Omental fat pad (tissue), 4 donors: ENCODE measurements at places on chromosomes 6 and 20.

- DNase-seq: no peak
Observed at GRCh38 chr6:91428296-91428695, 841.4 kb upstream of the MAP3K7 start.

- no peak for DNase-seq
Observed at GRCh38 chr20:39641423-39641822, 679.3 kb downstream of the DHX35 start.

DNA sequence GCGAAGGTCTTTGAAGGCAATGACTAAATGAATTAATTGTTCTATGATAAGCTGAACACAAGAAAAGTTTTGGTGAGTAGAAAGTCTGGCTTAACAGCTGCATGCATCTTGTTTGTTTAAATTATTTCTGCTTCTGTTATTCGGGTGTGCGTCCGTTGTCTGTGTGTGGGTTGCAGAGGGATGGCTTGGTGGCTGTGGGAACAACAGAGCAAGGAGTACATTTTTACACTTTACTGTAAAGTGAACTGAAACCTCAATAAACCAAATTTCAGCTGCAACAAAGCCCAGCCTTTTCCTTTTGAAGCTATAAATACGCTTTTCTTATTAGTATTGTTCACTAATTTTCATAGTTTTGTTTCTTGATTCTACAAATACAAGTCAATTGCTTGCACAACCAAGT, 3.5 kb upstream of the LAMP5 start:
- no peak for DNase-seq

DNA sequence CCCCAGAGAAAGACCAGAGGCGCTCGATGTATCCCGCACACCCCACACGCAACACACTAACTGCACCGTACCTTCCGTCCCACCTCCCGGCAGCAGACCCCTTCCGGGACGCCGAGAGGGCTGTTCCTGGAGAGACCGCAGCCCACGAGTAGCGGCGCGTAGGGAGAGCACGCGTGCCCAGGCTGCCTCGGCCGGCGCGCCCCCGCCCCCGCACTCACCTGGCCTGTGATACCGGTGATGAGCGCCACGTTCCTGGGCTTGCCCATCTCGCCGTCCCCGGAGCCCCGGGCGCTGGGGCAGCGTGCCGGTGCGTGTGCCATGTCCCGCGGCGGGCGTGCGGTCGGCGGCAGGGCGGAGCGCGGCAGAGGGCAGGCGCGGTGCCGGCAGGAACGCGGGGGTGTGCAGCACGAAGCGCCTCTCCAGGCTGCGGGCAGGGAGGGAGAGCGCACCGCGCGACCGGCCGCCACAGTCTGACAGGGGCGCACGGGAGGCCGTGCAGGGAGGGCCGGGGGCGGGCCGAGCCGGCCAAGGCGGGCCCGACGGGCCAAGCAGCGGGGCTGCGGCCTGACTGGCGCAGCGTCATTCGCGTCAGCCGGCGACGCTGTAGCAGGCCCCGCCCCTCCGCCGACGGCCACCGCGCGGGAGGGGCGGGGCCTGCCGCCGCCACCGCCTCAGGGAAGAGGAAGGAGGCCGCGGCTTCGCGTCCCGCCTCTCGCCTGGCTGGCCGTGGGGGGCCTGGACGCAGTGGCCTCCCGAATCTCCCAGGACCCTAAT, at the start of gene GMDS:
GMDS (minus strand) TSS at position 503 of the 774 bp plus-strand sequence.
- peak; percentile 47 for DNase-seq

DNA sequence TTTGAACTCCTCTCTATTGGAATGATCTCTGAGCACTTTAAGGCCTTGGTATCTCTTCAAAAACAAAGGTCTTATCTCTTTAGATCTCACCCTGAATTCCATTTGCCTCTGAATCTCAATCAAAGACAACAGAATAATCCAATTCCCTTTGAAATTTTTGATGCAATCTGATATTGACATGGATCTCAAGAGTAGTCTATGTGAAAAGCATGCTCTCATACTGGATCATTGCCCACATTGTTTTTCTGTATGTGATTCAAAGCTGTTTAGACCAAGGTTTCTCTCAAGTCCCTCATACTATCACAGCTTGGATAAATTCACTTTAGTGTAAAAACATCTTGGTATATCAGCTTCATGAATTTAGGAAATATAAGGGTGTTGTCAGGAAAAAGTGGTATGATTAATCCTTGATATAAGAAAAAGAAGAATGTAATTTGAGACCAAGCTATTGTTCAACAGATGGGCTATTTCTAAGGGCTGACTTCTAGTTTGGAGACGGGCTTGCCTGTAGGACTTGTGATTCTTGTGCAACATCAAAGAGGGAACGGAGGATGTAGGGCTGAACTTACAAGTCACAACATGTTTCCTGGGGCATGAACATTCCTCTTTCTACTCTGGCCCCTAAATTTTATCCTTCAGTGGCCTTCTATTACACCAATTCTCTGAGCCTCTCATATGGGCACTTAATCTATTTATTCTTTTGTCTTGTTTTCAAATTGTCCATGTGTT, 77.9 kb upstream of the CITED2 start:
- no peak for DNase-seq

DNA sequence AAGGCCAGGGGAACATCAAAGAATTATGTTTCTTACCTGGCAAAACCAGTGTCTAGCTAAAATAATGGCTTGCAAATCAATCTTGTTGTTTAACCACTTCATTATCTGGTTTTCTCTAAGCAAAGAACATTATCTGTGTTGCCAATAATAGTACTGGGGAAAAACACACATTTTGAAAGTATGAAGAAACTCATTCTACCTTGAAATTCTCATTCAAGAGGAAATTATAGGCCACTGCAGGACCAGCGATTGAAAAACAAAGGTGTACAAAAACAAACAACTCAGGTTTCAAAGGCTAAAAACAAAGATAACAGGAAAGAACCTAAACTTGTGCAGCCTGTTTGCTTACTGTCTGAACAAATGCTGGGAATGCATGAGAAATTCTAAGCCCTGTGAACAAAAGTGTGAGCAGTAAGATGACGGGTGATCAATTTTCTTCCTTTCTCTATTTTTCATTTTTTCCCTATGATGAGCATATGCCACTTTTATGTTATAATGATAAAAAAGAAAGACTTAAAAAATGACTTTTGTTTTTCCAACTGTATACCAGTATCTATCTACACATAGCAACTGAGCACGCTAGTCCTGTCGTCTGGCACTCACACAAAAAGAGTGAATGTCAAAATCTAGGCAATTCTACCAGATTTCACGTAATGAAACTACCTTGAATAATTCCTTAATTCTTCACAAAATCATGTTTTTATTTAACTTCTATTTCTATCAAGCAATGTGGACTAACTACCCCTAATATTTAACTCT, 117.9 kb downstream of the SGK1 start:
- no peak for DNase-seq

GRCh38 chr6:33769248-33769821, 19.6 kb downstream of the LEMD2 start:
- no peak for DNase-seq

GRCh38 chr6:72624557-72625160, 2.8 kb downstream of the KCNQ5 start:
- no peak for DNase-seq

- DNase-seq: no peak
Observed at GRCh38 chr6:108922499-108922898, 74.3 kb downstream of the ARMC2 start.

- DNase-seq: no peak
Observed at GRCh38 chr20:36969478-36970186, 18.1 kb upstream of the SAMHD1 start.

- no peak for DNase-seq
Observed at GRCh38 chr6:14488180-14488579, 370.6 kb downstream of the CD83 start.

- no peak for DNase-seq
Observed at GRCh38 chr6:32941214-32941768, 463 bp upstream of the HLA-DMB start.

- DNase-seq: no peak
Observed at GRCh38 chr20:39248171-39248861, 286.2 kb downstream of the DHX35 start.

DNA sequence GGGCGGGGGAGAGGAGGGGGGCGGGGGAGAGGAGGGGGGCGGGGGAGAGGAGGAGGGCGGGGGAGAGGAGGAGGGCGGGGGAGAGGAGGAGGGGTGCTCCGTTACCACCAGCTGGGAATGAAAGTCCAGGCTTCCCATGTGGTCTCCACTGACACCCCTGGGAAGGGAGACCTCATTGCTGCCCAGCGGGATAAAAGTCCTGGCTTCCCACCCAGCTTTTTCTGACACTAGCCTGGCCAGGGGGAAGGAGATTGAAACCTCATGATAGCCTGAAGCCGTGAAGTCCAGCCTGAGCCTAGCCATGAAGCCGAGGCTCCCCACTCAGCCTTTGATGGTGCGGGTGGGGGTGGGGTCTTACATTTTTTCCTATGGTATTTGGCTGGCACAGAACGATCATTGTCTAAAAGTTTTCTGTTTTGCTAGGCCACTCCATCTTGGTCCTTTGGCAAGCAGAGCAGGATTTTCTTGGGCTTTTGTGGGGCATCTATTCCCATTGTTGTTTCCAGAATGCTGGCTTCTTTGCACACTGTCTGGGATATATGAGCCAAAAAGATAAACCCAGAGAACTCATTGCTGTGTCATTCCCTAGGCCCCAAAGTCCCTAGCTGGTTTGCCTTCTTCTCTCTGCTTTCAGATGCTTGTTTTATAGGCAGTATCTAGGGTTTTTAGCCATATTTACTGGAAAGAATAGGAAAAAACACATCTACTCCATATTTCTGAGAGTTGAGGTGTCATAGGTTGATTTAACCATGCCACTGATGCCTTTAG, 67.9 kb upstream of the RNF24 start:
- no peak for DNase-seq

DNA sequence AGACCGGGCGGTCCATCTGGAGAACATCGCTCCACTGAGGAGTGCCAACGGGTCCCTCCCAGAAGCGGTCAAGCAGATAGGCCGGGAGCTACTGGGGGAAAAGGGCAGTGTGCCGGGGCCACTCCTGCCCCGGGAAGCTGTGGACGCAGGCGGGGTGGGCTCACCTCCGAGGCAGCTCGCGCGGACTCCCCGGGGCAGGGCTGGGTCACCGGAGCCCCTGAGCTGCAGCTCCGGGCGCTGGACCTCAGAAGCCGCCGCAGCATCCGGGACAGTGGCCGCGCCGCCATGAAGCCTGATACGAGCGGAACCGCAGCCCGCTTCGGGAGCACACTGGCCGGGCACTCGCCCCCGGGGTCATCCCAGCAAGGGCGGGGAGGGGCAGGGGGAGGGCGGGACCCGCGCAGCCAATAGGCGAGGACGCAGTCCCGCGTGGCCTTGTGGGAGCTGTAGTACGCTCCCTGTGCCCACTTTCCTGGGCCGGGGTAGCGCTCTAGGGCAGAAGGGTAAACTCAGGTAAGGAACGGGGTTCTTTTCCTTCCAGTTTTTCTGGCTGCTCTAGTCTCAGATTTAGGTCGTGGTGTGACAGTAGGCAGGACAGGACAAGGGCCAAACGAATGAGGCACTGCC, at the start of gene MOCS1:
MOCS1 (minus strand) TSS at position 332 of the 627 bp plus-strand sequence; CDS start at position 287, 45 bp downstream.
- DNase-seq: peak; percentile 68

DNA sequence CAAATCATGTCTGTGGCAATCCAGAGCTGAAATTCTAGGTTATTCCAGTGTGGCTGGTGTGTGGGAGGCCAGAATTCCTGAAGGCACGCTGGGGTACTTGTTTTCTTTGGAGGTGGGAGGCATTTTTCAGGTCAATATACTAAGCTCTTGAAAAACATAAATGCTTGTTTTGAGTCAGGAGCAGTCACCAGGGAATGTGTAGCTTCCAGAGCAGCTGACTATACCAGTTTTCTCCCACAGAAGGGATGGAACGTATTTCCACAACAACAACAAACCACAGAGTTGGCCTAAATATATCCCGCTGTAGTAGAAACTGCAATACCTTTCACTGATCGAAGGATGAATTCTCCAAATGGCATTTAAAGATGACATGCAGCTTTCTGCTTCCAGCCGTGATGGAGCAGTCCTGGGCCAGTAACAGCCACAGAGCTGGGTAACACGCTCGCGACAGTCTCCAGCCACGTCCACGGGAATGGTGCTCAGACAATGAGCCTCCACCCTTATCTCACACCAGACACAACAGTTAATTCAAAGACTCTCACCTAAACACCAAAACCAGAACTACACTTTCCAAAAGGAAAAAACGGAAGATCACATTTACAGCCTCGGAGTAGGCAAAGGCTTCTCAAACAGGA, 23.2 kb downstream of the CHRNA4 start:
- no peak for DNase-seq

- DNase-seq: no peak
Observed at GRCh38 chr6:142726616-142727015, 218.4 kb downstream of the HIVEP2 start.

- no peak for DNase-seq
Observed at GRCh38 chr6:7142918-7143475, 35.2 kb downstream of the RREB1 start.

- DNase-seq: no peak
Observed at GRCh38 chr6:132604635-132605152, 15.2 kb upstream of the TAAR5 start.

- no peak for DNase-seq
Observed at GRCh38 chr20:13105039-13105438, 96.3 kb downstream of the SPTLC3 start.

GRCh38 chr6:70282919-70283461, 19.9 kb downstream of the COL9A1 start:
- DNase-seq: no peak

DNA sequence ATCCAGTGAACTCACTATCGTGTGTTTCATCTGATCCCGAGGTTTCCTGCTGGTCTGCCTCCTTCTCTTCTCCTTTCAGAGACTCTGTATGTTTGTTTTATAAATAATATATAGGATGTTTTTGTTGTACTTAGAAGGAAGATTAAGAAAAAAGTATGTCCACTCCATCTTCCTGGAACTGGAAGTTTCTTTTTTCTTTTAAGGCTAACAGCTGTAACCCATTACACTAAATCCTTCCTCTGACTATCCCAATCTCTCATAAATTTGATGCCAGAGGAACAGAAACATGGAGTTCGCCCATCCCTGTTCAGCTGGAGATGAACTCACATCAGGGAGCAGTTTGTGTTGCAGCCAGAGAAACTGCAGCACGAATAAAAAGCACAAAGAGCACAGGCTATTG, 20.7 kb downstream of the RIPK1 start:
- DNase-seq: no peak

DNA sequence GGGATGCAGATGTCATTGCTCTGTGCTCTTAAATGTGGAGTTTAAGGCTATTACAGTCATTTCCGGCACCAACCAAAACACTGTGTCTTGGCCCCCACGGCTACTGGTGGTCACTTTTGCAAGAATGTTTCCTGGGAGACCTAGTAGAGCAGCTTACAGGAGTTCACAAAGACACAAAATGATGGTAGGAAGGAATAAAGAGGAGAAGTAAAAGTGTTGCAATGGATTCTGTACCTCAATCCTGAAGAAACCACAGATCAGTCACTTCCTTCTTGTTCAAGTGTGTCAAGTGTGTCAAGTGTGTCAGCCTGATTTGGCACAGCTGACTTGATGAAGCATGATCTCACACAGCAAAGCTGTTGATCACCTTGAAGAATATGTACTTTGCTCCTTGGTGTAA, 344.0 kb downstream of the PLCB1 start:
- no peak for DNase-seq

GRCh38 chr6:167422934-167423333, 98.0 kb downstream of the TTLL2 start:
- no peak for DNase-seq

GRCh38 chr6:42251500-42251899, 33.8 kb upstream of the MRPS10 start:
- DNase-seq: no peak

GRCh38 chr6:44458551-44458950, 71.0 kb downstream of the CDC5L start:
- DNase-seq: no peak

- DNase-seq: no peak
Observed at GRCh38 chr6:141659582-141659981, 473.1 kb upstream of the GJE1 start.
